ENCODE measurements at places on chromosomes 6 and 20.

DNA sequence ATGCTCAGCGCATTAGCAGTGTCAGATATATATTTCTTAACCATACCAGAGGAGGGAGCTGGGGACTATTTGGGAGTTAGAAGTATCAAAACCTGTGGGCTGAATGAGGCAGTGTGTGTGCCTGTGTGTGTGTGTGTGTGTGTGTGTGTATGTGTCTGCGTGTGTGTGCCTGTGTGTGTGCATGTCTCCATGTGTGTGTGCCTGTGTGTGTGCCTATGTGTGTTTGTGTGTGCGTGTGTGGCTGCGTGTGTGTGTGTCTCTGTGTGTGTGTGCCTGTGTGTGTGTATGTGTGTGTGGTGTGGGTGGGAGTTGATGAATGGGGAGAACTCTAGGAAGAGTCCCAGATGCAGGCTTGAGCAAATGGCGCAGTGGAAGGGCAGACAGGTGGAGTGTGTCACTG, 92.9 kb downstream of the PAX1 start:
- no peak for DNase-seq

- no peak for DNase-seq
Observed at GRCh38 chr6:161476711-161477110, 202.8 kb upstream of the AGPAT4 start.

DNA sequence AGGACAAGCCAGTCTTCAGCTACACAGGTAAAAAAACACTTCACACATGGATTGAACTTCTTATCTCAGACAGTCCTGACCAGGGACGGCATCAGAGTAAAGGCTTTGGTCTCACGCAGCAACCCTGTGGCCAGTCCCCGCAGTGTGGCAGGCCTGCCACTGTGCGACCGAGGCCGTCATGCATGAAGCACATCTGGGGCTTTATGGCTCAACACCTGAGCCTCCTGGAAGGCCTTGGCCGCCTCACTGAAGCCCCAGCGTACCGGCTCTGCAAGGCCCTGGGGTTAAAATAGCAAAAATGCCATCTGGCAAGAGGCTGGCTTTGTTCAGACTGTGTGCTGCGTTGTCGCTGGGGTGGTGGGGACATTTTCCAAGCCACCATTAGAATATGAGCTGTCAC, 32.8 kb downstream of the TBC1D7 start:
- no peak for DNase-seq

GRCh38 chr6:31717499-31718222, 2.5 kb downstream of the LY6G6D start:
- no peak for DNase-seq

GRCh38 chr6:53979468-53980067, 131.7 kb upstream of the MLIP start:
- no peak for DNase-seq

DNA sequence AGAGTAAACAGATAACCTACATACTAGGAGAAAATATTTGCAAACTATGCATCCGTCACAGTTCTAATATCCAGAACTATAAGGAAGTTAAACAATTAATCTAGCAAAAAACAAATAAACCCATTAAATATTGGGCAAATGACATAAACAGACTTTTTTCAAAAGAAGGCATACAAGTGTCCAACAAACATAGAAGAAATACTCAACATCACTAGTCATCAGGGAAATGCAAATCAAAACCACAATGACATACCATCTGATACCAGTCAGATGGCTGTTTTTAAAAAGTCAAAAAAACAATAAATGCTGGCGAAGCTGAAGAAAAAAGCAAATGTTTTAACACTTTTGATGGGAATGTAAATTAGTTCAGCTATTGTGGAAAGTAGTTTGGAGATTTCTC, 1117.7 kb upstream of the MAP3K7 start:
- no peak for DNase-seq

- DNase-seq: no peak
Observed at GRCh38 chr6:105733556-105734162, 330.8 kb upstream of the PREP start.

DNA sequence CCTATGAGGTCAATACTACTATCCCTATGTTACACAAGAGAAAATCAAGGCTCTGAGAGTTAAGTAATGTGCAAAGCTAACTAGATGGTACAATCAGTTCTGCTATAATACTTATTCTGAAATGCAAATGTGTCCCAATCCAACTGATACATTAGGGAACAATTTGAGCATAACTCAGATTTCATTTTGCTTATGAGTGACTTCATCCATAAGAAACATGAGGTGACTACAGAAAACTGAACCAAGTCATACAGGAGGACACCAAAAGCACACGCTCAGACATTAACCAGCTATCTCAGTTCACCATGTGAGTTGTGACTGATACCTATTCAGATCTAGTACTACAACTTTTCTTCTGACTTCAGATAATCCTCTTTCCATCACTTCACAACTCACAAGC, 179.9 kb upstream of the RUNX2 start:
- no peak for DNase-seq

DNA sequence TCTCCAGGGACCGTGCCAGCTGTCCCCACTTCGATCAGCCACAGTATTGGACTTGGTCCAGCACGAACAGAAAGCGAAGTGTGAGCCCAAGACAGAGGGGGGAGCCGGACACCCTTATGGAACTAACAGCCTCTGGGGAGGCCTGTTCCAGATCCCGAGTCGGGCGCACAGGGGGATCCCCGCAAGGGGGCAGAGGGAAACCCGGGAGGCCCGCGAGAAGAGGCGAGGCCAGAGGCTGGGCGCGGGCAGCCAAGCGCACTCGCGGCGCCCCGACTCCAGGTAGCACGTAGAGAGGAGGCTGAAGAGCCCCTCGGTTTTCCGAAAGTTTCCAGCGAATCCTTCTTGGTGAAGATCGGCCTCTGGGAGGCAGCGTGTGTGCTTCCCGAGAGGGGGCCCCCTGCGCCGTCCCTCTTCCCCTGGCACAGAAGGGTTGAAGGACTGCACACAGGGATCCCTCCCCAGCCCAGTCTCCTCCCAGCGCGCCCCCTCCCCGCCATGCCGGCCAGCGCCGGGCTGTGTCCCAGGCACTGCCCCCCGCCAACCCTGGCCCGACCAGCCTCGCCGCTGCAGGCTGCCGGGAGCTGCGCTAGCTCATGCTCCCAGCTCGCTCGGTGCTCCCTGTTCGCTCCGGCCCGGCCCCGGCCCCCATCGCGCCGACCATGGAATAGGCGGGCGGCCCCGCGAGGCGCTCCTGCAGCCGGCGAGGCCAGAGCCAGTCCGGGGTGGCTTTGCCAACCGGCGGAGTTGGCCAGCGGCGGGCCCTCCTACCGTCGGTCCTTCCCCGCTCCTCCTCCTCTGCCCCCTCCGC, 577 bp upstream of the SLC24A3 start:
- DNase-seq: no peak

DNA sequence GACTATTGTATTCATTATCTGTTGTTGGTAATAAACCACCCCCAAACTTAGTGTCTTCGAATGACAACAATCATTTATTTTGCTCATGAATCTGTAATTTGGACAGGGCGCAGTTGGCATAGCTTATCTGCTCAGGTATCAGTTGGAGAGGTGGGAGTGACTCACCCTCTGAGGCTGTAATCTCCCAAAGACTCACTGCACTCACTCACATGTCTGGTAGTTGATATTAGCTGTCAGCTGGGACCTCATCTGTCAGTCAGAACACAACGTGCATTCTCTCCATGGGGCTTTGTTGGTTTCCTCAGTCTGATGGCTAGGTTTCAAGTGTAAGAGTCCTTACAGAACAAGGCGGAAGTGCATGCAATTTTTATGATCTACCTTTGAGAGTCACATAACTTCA, 219.0 kb upstream of the PRND start:
- no peak for DNase-seq

- DNase-seq: peak; percentile 74
Observed at GRCh38 chr6:116100419-116101301, at the start of gene NT5DC1. TSS of gene NT5DC1 (plus strand) at chr6:116100853. CDS start at chr6:116100931, 78 bp downstream.

- no peak for DNase-seq
Observed at GRCh38 chr20:14523090-14523489, 185.7 kb upstream of the FLRT3 start.

DNA sequence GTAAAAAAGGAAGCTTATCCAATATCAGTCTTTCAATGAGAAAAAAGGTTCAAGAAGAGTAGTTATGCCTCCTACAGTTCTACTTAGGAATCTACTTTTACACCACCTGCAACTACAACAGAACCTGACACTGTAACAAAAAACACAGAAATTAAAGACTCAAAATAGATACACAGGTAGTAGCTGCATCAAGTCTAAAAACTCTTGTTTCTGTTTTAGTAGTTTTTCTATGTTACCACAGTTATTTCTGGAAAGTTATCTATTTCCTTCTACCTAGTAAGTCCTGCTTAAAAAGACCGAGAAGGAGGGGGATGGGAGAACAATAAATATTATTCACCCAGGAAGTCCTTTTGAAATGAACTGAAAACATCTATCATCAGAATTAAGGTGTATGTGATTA, 52.5 kb downstream of the ATG5 start:
- DNase-seq: no peak

- no peak for DNase-seq
Observed at GRCh38 chr6:34559651-34560365, 3.7 kb upstream of the SPDEF start.

GRCh38 chr6:136521911-136522310, 28.3 kb downstream of the MAP7 start:
- no peak for DNase-seq

GRCh38 chr6:89257781-89258180, 40.6 kb upstream of the GABRR1 start:
- no peak for DNase-seq

- DNase-seq: no peak
Observed at GRCh38 chr20:57686931-57687652, 22.7 kb downstream of the PMEPA1 start.

GRCh38 chr20:38001981-38002380, 31.3 kb downstream of the TTI1 start:
- no peak for DNase-seq

DNA sequence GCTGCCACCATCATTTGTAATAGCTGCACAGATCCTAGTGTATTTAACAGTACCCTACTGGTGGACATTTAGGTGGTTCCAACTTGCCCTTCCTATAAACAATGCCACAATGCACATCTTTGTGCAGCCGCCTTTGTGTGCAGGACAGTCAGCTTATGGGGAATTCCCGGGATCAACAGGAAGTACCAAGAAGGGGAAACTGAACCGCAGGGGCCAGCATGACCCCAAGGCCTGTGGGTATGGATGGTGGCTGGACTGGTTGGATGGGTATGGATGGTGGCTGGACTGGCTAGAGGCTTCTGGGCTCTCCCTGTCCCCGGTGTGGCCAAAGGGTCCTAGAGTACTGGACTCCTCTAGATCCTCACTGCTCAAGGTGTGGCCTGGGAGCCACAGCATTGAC, 46.7 kb downstream of the CEBPB start:
- DNase-seq: no peak

- no peak for DNase-seq
Observed at GRCh38 chr6:157312757-157313156, 10.6 kb downstream of the TMEM242 start.

GRCh38 chr6:90274451-90275030, 22.1 kb downstream of the BACH2 start:
- DNase-seq: peak; percentile 82

DNA sequence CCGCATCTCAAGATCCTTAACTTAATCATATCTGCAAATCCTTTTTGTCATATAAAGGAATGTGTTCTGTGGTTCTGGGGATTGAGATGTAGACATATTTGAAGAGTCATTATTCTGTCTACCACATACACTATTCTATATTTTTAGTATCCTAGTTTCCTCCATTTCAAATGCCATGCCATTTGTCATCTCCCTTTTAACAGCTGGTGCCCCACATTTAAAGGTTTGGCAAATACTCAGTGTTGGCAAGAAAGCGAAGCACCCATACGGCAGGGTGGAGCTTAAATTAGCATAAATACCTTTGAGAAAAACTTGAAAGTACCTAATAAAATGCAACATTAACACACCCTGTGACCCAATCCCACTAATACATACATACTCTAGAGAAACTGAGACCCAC, 31.7 kb downstream of the PAK5 start:
- DNase-seq: no peak

- no peak for DNase-seq
Observed at GRCh38 chr20:48965189-48965910, 43.8 kb downstream of the ARFGEF2 start.

GRCh38 chr6:88641178-88641903, 322.1 kb downstream of the RNGTT start:
- DNase-seq: no peak

GRCh38 chr6:161327360-161327953, 53.6 kb upstream of the AGPAT4 start:
- DNase-seq: no peak

GRCh38 chr6:81998432-81998831, 246.0 kb upstream of the TENT5A start:
- DNase-seq: no peak

- DNase-seq: no peak
Observed at GRCh38 chr6:46674410-46674809, 13.3 kb upstream of the TDRD6 start.

DNA sequence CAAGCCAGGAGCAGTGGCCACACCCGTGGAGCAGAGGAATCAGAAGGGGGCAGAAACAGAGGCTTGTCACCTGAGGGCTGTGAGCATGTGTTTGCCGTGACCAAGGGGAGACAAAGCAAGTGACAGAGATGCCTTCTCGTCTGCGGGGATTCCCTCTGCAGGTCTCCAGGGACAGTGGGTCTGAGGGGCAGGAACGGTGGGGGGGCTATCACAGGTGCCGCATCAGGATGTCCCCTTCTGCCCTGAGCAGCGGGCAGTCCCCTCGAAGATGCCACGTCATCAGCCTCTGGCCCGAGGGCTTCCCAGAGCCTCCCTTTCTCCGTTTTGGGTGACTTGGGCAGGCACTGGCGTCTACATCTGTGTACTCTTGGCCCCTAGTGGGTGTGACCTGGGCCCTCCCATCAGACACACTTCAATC, 338.7 kb downstream of the PREX1 start:
- DNase-seq: no peak

- no peak for DNase-seq
Observed at GRCh38 chr6:12395898-12396297, 105.7 kb downstream of the EDN1 start.

GRCh38 chr6:142542704-142543233, 241.0 kb downstream of the ADGRG6 start:
- no peak for DNase-seq

Data from T-helper 9 cell (primary cell).